Activated naive CD4-positive, alpha-beta T cell treated with anti-CD3 and anti-CD28 coated beads, Interleukin-2, amount 10 ng/mL, durations not matched to agents 7 days and 5 days (primary cell): ENCODE measurements at places on chromosomes 1 and 21.
A peak's percentile ranks its signal among the peaks of the same experiment; 100 is the strongest.

DNA sequence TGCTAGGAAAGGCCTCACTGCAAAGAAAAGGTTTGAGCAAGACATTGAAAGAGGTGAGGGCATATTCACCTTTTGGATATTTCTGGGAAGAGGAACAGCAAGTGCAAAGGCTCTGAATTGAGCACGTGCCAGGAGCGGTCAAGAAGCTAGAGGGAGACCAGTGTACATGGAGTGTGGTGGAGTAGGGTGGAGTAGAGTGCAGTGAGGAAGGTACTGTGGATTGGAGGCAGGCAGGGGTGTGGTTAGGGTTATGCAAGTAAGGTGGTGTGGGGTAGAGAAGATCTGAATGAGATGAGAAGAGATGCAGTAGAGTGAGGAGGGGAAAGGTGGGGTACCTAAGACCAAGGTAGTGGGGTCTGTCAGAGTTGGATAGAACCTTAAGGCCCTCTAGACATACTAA, 119.6 kb downstream of the OMA1 start:
- DNase-seq, result no peak

- no peak for DNase-seq
Measured at GRCh38 chr1:147349533-147349932, 107.0 kb downstream of the CHD1L start.

- DNase-seq, result no peak
Measured at GRCh38 chr1:40130892-40131291, 30.3 kb upstream of the RLF start.

- peak; percentile 60 for DNase-seq
Measured at GRCh38 chr21:42456457-42456856, 39.6 kb downstream of the RSPH1 start.

- no peak for DNase-seq
Measured at GRCh38 chr1:55301912-55302311, 86.7 kb upstream of the USP24 start.

DNA sequence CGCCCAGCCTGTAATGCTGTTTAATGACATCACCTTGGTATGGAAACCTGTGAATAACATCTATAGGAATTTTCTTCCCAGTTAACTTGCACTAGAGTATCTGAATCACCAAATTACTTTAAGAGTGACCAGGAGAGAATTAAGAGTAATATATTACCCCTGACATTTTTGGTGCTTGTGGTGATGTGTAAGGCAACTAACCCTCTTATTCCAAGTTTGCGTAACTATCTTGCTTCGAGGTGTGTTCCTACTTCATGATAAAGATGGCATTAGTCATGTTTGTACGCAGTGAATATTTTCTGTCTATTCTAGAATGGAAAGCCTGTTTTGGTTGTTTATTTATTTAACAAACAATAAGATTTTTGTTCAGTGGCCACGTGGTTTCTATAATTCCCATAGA, 131.3 kb downstream of the ZP4 start:
- no peak for DNase-seq

GRCh38 chr21:20522611-20523010, 475.6 kb upstream of the NCAM2 start:
- no peak for DNase-seq

DNA sequence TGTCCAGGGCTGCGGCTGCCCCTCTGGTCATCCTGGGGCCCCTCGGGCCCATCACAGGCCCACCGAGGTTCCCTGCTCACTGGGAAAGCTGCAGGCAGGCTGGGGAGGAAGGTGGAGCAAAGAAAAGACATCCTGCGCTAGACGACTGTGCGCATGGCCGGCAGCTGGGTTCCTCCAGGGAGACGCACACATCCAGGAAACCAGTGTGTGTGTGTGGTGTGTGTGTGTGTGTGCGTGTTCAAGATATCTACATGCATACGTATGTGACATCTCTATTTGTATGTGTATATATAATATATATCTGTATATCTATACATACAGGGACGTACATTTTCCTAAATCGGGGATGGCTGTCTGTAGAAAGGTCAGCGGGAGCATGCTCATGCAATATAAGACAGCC, 63.7 kb downstream of the ACOT7 start:
- no peak for DNase-seq

GRCh38 chr1:110672753-110673108, 2.0 kb downstream of the KCNA3 start:
- peak; percentile 61 for DNase-seq

DNA sequence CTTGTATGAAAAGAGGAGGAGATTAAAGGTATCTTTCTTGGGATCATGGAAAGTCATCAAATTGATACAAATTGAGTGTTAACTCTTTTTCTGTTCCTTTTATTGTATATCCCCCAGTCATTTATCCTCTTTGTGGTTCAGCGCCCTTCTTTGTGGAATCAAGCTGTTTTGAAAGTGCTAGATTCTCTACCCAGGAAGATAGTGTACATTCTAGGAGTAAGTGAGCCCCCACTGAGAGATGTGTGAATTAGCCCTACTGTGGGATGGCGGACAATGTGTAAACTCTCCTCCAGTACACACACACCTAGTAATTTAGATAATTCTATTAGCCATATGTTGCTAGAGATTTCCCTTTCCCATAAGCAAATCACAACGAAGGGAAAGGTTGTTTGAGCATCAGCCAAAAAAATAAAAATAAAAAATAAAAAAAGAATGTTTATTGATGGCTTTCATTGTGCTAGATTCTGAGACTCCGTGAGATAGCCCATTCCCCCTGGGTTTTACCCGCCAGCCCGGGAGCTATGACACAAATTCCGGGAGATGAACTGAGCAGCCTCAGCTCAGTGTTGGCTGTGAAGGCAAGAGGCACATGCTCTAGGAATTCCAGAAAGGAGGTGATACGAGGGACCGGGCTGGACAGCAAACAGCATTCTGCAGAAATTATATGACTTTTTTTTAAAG, 378.4 kb upstream of the RUNX1 start:
- DNase-seq, result no peak

GRCh38 chr1:12094180-12094579, 31.1 kb downstream of the TNFRSF8 start:
- no peak for DNase-seq

DNA sequence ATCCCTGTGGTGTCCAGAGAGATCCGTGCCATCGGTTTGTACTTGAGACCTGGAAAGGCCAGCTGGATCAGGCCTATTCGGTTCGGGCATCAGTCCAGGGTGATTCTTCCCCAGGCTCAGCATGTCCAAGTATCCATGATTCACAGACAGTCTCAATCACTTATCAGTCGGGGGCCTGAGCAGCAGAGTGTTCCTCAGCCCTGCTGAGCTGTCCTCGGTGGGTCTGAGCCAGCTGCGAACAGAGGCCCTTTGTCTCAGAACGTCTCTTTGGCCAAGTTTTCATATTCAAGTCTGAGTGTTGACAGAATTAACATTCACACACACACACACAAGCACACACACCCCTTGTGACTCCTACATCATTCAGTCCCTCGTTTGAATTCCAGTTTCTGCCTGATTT, 33.4 kb upstream of the OSBPL9 start:
- DNase-seq, result no peak

GRCh38 chr1:43796111-43796581, 88.8 kb downstream of the ST3GAL3 start:
- no peak for DNase-seq

- no peak for DNase-seq
Measured at GRCh38 chr1:12566484-12567287, 51.3 kb downstream of the DHRS3 start.

DNA sequence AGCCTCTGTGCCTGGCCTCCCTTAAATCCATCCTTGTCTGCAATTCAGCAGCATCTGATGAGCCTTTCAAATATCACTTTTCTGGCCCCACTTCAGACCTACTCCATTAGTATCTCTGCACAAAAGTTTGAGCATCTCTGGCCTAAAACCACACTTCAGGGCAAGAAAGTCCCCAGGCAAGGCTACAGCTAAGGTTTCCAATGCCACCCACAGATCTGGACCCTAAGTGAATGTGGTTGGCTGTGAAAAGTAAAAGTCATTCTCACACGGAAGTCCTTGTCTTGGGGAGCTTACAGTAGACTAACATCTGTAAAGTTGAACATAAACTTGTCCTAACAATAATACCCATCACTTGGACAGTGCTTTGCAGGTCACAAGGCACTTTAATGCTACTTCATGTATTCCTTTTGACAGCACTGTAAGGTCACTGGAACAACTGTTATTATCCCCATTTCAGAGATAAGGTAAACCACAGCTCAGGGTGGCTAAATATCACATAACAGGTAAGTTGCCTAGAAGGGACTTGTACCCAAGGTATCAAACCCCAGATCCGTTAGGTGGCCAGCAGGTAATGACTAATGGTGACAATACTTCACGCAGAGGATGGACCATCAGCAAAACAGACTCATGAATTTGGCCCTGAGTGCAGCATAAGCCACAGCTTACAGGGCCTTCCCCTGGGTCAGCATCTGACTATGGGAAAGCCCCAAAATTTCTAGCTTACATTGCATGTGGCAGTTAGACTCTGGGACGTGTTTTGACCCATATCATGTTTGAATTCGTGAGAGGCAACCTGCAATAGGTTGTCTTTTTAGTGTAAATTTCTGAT, 356.0 kb downstream of the HHAT start:
- no peak for DNase-seq

GRCh38 chr1:159949981-159950381, 4.1 kb downstream of the SLAMF9 start:
- no peak for DNase-seq

- DNase-seq, result no peak
Measured at GRCh38 chr1:42700006-42700405, 17.8 kb downstream of the YBX1 start.

DNA sequence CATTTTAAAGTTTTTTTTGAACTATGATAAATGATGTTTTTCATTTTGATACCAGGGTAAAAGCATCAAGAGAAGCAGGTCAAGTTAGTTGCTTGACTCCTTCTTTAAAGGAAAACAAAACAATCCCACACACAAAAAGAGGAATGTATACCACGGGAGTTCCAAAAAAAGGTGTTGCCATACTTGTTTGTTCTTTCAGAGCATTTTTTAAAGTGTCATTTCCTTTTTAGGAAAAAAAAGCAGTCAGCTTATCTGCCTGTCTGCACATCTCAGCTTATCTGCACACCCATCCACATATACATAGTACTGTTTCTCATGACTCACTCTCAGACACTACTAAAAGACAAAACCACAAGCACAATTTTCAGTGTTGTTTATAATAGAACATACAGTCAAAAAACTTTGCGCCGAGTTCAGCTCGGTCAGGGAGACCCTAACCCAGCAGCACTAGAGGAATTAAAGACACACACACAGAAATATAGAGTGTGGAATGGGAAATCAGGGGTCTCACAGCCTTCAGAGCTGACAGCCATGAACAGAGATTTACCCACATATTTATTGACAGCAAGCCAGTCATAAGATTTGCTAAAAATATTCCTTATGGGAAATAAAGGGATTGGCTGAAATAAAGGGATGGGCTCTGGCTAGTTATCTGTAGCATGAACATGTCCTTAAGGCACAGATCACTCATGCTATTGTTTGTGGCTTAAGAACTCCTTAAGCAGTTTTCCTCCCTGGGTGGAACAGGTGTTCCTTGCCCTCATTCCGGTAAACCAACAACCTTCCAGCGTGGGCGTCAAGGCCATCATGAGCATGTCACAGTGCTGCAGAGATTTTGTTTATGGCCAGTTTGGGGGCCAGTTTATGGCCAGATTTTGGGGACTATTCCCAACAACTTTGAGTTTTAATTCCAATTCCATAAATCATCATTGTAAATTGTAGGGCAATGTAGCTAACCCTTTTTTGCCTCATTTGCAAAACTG, 11.4 kb upstream of the MNDA start:
- peak; percentile 22 for DNase-seq

DNA sequence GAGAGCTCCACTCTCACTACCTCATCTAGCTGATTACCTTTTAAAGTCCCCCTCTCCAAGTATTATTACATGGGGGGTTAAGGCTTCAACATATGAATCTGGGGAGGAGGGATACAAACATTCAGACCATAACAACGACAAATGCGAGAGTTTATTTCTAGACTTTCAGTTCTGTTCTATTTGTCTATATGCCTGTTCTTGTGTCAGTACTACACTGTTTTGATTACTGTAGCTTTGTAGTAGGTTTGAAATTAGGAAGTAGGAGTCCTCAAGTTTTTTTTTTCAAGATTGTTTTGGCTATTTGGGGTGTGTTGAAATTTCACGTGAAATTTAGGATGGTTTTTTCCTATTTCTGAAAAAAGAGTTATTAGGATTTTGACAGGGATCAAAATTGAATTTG, 16.3 kb downstream of the ZMYM4 start:
- DNase-seq, result no peak

DNA sequence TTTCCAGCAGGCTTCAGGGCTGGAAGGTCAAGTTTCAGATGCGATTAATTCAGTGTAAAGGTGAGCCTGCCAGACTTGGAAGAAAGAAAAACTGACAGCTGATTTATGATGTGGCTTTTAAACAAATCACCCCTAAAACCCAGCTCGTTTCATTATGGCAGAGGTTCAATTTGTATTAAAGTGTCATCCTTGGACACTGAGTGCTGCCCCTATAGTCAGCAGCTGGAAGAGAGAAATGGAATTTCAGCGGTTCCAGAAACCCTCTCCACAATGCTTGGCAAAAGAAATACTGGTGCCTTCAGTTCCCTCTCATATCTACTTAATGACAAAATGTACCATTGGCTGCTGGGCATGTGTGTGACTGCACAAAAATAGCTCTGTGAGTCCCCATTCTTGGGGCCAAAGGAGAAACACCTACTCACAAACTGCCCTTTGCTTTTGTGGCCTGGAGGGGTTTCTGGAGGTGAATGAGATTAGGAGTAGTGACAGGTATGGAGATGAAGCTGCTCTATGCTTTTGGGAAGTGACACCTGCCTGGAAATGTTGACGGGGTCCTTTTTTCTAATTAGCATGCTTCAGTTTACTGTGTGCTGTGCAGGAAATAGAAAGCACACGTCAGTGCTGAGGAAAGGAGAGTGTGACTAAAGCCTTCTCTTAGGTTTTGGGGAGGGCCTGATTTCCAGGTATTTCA, 95.1 kb upstream of the TSPAN2 start:
- DNase-seq, result no peak

DNA sequence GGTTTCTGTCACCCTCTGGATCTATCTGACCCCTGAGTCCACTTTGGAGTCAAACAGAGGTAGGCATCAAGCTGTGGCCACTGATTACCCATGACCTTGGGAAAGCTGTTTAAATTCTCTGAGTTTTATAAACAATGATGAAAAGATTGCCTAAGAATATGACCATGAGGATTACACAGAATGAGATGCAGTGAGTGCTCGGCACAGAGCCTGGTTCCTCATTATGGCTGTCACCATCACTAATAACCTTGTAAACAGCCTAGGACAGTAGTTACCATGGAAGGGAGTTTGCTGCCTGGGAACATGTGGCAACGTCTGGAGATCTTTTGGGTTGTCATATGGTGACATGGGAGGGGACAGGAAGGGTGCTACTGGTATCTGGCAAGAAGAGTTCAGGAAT, 248.3 kb upstream of the KAZN start:
- DNase-seq, result no peak

DNA sequence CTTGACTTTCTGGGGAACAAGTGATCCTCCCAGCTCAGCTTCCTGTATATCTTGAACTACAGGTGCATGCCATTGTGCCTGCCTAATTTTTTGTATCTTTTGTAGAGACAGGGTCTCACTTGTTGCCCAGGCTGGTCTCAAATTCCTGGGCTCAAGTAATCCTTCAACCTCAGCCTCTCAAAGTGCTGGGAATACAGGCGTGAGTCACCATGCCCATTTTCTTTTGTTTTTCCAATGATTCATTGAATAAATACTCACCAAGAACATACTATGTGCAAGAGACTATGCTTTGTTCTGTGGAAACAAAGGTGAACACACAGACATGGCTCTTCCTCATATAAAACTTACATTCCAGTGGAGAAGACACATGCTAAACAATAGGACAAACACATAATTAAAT, 407.8 kb upstream of the DAB1 start:
- DNase-seq, result no peak
